ENCODE measurements at places on chromosomes 13 and 19. TPM values are rescaled to one million over a fixed set of nuclear protein-coding genes. Genes with fewer than 3 reads are reported as not detected.

Gene ZNF558
- total RNA-seq = 23.1 TPM

Gene PTH2
- total RNA-seq = not detected

Gene UBE2L5
- not detected for total RNA-seq

Gene TMEM161A
- total RNA-seq = 45.2 TPM

Gene TMEM238
- 6.6 TPM for total RNA-seq

Gene LNX2
- 22.3 TPM for total RNA-seq

Gene ERVV-1
- total RNA-seq = not detected

DNA sequence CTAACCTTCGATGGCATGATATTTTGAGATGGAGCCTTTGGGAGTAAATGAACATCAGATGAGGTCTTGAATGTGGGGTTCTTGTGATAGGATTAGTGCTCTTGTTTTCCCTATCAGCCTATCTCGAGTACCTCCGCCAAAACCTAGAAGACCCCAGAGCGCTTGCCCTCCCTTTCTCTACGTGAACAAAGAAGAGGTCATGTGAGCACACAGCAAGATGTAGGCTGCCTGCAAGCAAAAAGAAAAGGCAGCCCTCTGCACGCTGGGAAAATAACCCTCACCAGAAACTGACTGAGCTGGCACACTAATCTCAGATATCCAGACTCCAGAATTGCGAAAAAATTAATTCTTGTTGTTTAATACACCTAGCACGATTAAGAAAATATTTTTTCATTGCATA lies 799.8 kb upstream of the SLC10A2 start:
- H3K27me3 ChIP-seq = no peaks in the 10 kb centered on the region
- no peaks in the 10 kb centered on the region for H3K36me3 ChIP-seq
- no peak for DNase-seq

- no peak for DNase-seq
- no peak overlapping the region for H3K27ac ChIP-seq
- peaks cover 20% of the 10 kb centered on the region for H3K27me3 ChIP-seq
- no peaks in the 10 kb centered on the region for H3K4me1 ChIP-seq
Observed at GRCh38 chr19:46042252-46042883, 1.6 kb upstream of the IGFL4 start.

GRCh38 chr19:15286688-15287365 lies 45.5 kb downstream of the BRD4 start:
- H3K27me3 ChIP-seq = no peaks in the 10 kb centered on the region
- no peak overlapping the region for H3K4me3 ChIP-seq
- H3K36me3 ChIP-seq = no peaks in the 10 kb centered on the region
- no peak for DNase-seq

DNA sequence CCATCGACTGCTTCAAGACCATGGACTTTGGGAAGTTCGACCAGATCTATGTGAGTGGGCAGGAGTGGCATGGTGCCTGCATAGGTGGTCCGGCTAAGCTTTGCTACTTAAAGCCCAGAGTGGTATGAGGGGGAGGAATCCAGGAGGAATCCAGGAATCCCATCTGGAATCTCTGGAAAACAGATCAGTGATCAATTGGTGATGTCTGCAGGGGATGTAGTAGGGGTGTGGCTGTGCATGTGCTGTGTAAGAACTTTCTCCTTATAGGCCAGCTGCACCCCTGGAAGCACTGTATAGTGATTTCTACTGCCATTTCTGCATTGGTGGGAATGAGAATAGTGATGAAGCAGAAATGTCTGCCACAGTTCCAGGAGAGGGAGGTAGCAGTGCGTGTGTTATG lies 23.6 kb downstream of the PNPLA6 start:
- no peak overlapping the region for H3K27ac ChIP-seq

GRCh38 chr13:46866150-46866549 lies 30.7 kb downstream of the HTR2A start:
- H3K27me3 ChIP-seq = no peaks in the 10 kb centered on the region
- no peak overlapping the region for H3K27ac ChIP-seq
- H3K4me3 ChIP-seq = no peak overlapping the region
- no peaks in the 10 kb centered on the region for H3K4me1 ChIP-seq
- peak; percentile 14 for DNase-seq

DNA sequence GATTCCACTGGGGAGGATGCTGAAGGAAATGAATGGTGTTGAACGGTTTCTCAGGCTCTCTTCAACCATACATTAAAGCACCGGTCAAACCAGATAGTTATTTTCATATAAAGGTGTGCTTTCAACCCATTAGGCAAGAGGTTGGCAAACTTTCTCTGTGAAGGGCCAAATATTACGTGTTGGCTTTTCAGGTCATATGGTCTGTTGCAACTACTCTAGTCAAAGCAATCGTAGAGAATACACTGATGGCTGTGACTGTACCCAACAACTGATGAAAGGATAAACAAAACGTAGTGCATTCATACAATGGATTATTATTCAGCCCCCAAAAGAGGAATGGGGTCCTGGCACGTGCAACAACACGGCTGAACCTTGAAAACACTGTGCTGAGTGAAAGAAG lies 5.8 kb downstream of the ZSCAN5A start:
- no peak for DNase-seq
- H3K4me1 ChIP-seq = no peaks in the 10 kb centered on the region
- no peak overlapping the region for H3K27ac ChIP-seq
- H3K4me3 ChIP-seq = no peak overlapping the region
- H3K36me3 ChIP-seq = peaks cover 9% of the 10 kb centered on the region

Measured in adrenal gland (tissue), 19 donors.